Endothelial cell of coronary artery (primary cell): ENCODE measurements at places on chromosomes 5 and 9. TPM values are rescaled to one million over a fixed set of nuclear protein-coding genes. Genes with fewer than 3 reads are reported as not detected.

ADAM19 gene
- total RNA-seq, result 34.1 and 55.1 TPM in 2 replicates

CXXC5 gene
- 6.5 and 23.0 TPM in 2 replicates for total RNA-seq

PCDHGA8 gene
- 1.3 and 2.4 TPM in 2 replicates for total RNA-seq

SLC45A2 gene
- total RNA-seq, result 0.09 TPM in 1 of 2 replicates, not detected in the other

PTGR1 gene
- total RNA-seq, result 53.3 and 91.0 TPM in 2 replicates

PCDHA13 gene
- total RNA-seq, result 0.09 and 0.19 TPM in 2 replicates

ARPC5L gene
- total RNA-seq, result 28.2 and 29.5 TPM in 2 replicates

FOXD4 gene
- 0.09 and 0.19 TPM in 2 replicates for total RNA-seq

SPAAR gene
- total RNA-seq, result 10.4 and 12.7 TPM in 2 replicates

SCGB3A2 gene
- not detected in 2 replicates for total RNA-seq

BARX1 gene
- 0.09 TPM in 1 of 2 replicates, not detected in the other for total RNA-seq

MYMK gene
- not detected in 2 replicates for total RNA-seq

PDE8B gene
- total RNA-seq, result not detected in 2 replicates

STPG3 gene
- not detected in 2 replicates for total RNA-seq

PCDHGA9 gene
- total RNA-seq, result 1.6 and 3.1 TPM in 2 replicates
